Kidney epithelial cell (primary cell): ENCODE measurements at places on chromosomes 1 and 21. TPM values are rescaled to one million over a fixed set of nuclear protein-coding genes. Genes with fewer than 3 reads are reported as not detected.

The HUNK gene
- total RNA-seq, result 2.8 and 3.1 TPM in 2 replicates

The VWA5B1 gene
- 0.14 TPM in 1 of 2 replicates, not detected in the other for total RNA-seq

The TNFRSF25 gene
- total RNA-seq, result 18.2 and 20.2 TPM in 2 replicates

The OLIG2 gene
- total RNA-seq, result not detected in 2 replicates

The TTC39A gene
- 26.9 and 30.9 TPM in 2 replicates for total RNA-seq

The FLAD1 gene
- 53.0 and 60.9 TPM in 2 replicates for total RNA-seq

The SIK1 gene
- 14.0 and 33.1 TPM in 2 replicates for total RNA-seq
